SW480 (cell line): ENCODE measurements at places on chromosomes 16 and 17.

DNA sequence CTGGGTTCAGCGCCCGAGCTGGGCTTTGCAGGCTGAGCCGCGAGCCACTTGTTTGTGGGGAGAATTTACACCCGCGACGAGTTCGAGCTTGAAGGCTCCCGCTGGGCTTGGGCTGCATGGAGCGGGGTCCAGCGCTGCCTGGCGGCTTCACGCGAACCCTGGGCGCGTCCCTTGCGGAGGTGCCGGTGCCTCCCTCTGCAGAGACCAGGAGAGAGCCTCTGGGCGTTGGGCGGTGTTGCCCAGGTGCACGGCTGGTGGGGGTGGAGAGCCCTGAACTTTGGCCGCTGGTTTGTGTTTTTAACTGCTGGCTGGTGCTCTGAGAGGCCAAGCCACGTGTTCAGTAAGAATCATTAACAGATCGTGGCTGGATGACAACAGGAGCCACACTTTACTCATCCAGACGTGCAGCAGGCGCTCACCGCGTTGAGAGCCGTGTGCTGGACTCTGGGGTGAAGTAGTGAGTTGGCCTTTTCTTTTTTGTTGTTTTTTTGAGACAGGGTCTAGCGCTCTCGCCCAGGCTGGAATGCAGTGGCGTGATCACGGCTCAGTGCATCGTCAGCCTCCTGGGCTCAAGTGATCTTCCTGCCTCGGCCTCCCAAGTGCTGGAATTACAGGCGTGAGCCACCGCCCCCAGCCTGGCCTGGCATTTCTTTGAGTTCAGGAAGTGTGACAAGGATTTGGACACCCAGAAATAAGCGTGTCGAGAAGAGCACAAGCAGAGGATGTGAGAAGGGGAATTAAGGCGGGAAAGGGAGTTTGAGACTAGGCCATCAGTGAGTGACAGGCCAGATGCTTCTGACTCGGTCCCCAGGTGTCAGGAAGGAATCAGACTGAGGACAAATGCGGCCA, 827 bp downstream of the CDK10 start:
- peak; percentile 87 for DNase-seq

DNA sequence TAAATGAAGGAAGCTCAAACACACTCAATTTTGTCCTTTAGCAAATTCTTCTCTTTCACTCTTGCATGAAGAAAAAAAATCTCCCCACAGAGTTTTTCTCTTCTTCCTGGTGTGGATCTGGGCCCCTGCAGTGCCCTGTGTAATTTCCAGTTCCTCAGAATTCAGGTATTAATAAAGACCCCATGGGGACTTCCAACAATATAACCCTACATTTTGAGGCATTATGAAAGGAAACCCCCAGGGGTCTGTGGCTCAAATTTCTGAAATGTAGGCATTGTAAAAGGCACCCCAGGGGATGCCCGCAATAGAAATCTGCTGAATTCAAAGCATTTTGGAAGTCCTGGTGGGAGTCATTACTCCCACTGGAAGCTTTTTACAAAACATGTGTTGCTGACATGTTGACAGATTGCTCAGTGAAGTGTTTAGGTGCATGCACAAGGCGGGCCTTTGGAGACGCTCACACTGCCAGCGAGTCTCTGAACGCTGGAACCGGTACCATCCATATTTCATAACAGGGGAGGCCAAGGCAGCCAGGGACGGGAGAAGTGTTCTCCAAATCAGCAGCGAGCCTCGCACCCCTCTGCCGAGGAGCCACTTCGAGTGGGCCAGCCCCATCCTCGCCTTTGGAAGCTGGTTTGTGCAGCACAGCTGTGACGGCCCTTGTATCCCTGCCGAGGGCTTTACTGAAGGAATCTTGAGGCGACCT, 154.0 kb downstream of the ZNF423 start:
- DNase-seq = no peak

- DNase-seq = no peak
These were observed 183.4 kb downstream of the ZNF18 start for GRCh38 chr17:11813871-11814270.

DNA sequence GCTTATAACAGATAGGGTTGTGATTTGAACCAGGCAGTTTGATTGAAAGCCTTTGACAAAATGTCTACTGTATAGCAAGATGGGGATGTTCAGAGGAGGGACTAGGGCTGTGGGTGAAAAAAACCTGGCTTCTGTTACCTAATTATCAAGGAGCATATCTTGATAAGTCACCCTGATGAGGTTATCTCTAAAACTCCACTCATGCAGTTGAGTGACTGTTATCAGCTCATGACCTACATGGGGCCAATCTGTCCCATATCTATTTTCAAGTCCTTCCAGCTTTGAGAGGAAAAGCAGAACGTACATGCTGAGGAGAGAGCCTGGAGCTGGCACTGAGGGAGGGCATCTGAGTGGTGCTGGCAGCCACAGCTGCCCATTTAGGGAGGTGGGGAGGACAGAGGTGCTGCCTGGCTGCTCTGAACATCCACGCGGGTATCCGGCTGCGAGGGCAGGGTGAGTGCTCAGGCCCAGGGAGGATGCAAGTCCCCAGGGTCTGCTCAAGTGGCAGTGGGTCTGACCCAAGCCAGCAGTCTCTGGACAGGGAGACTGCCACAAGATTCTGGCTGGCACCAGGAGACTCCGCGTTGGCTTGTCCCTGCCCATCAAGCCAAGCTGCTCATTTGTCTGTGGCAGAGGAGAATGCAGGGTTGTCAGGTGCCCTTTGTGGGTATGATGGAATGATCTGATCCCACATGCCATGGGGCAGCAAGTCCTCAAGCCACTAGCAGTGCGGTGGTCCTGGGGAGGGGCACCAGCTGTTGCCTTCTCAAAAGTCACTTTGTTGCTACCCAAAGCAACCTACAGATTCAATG, 29.2 kb downstream of the ATPAF2 start:
- no peak for DNase-seq

DNA sequence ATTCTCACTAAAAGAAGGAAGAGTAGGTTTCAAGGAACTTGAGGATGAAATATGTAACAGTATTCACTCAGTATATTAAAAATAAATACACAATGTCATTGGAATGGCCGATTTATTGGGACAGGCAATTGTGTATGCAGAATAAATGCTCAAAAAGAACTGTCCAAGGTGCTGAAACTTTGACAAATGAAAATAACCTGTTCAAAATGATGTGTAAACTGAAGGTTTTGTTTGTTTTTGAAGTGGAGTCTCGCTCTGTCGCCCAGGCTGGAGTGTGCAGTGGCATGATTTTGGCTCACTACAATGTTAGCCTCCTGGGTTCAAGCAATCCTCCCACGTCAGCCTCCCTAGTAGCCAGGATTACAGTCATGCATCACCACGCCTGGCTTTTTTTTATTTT, 318.7 kb upstream of the RBFOX1 start:
- DNase-seq = no peak

GRCh38 chr16:46620266-46621005, 743 bp downstream of the SHCBP1 start:
- DNase-seq = no peak

GRCh38 chr17:77424585-77425344, 284.0 kb downstream of the SEC14L1 start:
- no peak for DNase-seq

DNA sequence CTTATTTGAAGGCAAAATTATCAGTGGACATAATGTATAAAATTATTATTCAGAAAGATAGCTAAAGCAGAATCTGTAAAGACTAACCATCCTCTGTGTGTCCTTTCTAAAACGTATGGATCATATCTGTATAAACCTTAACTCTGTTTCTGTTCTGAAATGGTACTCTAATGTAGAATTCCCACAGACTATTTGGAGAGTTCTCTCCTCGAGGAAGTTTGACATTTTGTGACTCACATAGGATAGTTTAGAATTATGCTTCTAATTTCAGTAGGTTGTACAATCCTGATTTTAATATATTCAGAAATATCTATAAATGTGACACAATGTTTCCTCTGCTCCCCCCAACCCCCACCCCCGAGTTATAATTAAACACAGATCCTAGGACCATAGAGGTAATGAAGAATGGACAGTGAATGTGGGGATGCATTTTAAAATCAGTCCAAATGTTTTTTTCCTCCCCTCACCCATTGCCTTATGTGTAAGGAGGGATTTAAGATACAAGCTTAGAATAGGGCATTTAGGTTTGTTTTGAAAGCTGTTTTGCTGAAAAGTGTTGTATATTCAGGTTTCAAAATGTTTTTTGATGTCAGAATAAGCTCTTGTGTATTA, 66.8 kb downstream of the BCAS3 start:
- DNase-seq = no peak

DNA sequence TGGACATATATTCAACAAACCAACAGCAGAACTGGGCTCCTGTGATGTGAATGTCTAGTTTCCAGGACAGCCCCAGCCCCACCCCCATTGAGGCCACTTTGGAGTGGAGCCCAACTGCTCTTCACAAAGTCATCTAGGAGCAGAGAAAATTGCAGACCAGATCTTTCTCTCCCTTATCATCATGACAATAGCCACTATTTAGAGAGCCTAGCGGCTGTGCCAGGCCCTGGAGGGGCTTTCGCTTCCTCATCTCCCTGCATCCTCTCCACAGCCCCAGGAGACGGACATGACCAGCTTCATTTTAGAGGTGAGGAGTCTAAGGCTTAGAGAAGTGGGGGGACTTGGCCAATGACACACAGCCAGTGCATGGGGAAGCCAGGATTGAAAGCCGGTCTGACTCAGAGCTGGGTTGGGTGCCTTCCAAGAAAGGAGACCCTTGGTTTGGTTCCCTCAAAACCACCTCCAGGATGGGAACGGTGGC, 1.4 kb downstream of the PRSS8 start:
- no peak for DNase-seq

- no peak for DNase-seq
These were observed 14.4 kb upstream of the BAHCC1 start for GRCh38 chr17:81380666-81381518.

- peak; percentile 25 for DNase-seq
These were observed 6.2 kb downstream of the VAT1L start for GRCh38 chr16:77794586-77794985.

GRCh38 chr17:45292696-45293412, 24.0 kb downstream of the MAP3K14 start:
- DNase-seq = no peak

- DNase-seq = no peak
These were observed 536 bp downstream of the SLC38A10 start for GRCh38 chr17:81294512-81295030.

DNA sequence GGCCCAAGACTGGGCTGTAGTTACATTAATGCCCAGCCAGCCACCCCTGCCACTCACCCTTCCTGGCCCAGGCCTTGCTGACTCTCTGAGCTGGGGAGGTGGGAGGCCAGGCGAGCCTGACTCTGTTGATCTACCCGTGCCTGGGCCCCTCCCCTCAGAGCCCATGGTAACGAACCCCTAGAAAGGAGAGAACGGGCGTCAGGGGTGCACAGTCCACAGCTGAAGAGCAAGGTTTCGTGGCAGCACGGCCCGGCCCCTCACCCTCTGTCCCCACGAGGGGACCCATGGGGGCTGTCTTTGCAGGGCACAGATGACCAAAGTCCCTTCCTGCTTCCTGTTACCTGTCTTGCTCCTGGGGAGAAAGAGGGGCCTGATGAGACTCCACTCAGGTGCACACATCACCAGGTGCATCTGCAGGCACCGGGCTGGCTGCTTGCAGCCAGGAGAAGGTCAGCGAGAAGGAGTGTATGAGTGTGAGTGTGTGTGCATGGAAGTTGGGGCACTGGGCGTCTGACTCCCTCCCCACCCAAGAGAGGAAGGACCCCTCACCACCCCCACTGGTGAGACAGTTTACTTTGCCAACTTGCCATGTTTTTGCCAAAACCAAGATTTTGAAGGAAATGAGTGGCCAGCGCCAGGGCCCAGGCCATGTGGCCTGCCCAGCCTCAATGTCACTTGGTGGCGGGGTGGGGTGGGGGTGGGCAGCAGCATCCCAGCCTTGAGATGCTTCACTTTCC, 359.1 kb downstream of the SEC14L1 start:
- DNase-seq = no peak

DNA sequence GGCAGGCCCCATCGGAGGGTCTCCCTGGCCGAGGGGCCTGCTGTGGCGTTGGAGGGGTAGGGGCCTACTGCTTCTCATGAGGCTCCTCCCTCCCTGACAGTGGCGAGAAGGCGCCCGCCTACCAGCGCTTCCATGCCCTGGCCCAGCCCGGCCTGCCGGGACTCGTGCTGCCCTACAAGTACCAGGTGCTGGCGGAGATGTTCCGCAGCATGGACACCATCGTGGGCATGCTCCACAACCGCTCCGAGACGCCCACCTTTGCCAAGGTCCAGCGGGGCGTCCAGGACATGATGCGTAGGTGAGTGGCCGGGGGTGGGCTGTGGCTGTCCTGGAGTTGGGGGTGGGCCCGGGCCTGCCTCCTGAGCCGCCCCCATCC, 1.7 kb downstream of the CDT1 start:
- DNase-seq = no peak

DNA sequence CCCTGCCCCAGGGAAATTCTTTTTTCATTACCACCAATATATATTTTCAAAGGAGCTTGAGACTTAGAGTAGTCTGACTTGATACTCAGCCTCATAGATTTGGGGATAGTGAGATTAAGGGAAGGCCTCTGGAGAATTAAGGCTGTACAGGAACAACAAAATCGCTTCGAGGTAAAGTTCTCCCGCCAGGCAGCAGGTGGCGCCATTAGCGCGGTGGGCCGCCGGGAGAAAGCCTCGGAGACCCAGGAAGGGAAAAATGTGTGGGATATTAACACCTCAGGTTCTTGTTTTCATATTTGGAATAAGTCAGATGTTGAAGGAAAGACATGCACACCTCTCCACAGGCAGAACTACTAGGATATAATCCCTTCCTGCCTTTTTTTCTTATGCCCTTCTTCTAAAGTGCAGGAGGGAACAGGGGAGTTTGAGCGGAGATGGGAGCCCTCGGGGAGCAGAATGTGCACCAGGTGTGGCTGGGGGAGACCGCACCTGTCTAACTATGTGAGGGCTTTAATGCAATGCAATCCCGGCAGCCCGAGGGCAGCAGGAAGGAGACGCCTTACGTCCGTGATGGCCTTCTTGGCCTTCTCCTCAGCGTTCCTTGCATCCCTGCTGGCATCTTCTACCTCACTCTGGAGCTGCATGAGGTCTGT, 25.9 kb downstream of the MYH3 start:
- DNase-seq = no peak

DNA sequence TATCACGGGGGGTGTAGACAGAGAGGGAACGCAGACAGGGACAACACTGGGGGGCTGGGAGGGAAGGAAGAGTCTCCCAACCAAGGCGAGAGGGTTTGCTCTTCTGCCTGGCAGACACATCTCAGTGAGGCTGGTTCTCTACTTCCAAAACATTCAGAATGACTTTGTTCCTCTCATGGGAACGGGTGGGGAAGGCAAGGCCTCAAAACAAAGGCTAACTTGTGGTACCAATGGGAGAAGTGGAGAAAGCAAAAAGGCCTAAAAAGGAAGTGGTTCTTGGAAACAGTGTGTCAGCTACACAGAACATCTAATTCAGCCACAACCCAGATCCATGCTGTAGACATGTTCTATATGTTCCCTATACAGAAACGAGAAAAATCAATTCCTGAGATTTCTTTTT, 7.5 kb downstream of the FLOT2 start:
- DNase-seq = no peak
